Renal cortex interstitium (tissue), 15 donors: ENCODE measurements at places on chromosomes 4 and X. TPM values are rescaled to one million over a fixed set of nuclear protein-coding genes. Genes with fewer than 3 reads are reported as not detected.

DNA sequence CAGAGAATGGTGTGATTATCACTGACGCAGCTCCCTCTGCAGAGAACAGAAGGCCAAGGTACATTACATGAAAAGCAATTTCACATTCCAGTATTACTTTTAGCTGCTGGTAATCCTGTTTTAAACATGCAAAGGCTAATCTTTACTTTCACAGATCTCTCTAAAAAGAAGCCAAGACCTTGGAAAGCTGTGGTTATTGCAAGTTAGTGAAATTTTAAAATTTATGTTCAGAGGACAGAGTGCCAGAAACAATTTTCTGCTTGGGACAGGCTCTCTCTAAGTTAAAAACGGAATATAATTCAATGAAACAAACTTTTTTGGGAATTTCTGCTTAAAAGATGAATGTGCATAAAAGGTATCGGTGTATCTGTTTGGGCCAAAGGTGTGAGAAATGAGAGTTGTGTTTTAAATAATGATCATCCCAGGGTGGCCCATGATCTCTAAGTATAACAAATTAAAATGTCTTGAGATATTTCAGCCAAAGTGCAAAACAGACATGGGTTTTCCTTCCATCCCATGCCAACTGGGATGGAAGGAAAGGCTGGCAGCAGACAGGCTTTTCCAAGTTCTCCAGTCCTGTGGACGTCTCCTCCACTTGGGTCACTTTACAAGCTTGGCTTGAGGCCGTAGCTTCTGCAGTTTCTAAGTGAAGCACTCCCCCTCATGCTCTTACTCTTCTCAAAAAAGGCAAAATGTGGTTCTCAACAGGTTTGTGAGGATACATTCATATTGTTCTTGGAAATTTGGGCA, 118.0 kb downstream of the DRD5 start:
- DNase-seq: no peak

GRCh38 chr4:31307029-31307428, 586.9 kb downstream of the PCDH7 start:
- DNase-seq: no peak

DNA sequence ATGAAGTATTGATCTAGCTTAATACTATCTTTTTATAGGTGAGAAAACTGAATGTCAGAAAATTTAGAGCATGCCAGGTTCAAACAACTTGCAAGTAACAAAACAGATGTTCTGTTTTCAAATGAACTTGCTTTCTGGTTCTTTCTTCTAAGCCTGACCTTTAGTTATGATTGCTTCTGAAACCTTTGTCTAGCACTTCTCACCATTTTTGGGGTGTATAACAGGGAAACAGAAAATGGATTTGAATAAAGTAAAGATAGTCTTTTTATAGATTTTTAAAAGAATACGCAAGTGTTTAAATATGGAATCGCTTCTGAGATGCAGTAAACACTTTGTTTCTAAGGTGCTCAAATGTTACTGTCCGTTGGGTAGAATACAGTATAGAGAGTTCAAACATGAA, 687.2 kb upstream of the CPEB2 start:
- DNase-seq: no peak

- DNase-seq: no peak
Observed at GRCh38 chrX:110178179-110178865, 139.6 kb downstream of the AMMECR1 start.

JCHAIN gene
- polyA plus RNA-seq: 1.2 TPM

DNA sequence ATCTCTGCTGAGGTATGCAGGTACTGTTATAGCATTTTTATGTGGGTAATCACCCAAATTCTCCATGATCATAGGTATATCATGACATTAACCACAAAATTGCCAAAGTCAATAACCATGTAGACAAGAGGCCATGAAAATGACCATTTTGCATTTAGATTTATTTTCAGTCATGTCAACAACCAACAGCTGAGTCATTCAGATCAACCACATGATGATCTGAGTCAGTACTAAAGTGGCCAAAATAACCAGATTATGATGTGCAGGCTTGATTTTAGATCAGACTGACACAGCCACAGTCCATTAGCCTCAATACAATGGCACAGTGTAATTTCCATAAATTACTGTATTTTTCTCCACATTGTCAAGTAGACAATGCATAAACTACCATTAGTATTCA, 240.5 kb downstream of the GRIA3 start:
- no peak for DNase-seq

GRCh38 chrX:78573630-78574029, 85.5 kb downstream of the RTL3 start:
- DNase-seq: no peak

- no peak for DNase-seq
Observed at GRCh38 chrX:108332281-108332680, 105.9 kb downstream of the COL4A6 start.

ERCC6L gene
- 4.9 TPM for polyA plus RNA-seq

DNA sequence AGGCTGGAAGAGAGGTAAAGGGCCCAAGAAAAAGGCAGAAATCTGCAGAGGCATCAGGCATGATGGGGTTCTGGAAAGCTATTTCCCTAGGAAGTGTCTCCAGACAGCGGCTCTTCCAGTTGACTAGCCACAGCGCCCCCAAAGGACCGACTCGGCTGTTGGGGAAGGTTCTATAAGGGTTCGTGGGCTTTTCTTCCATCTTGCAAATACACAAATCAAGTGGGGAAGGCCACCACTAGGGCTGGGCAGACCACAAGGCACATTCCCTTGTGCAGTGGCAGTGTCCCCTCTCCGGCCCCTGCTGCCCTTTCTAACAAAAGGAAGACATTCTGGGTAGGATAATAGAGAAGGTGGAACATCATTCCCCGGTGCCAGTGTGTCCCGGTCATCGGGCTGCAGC, 18.2 kb downstream of the BCOR start:
- DNase-seq: no peak

SRPX2 gene
- polyA plus RNA-seq: 14.3 TPM

DDX53 gene
- not detected for polyA plus RNA-seq

DNA sequence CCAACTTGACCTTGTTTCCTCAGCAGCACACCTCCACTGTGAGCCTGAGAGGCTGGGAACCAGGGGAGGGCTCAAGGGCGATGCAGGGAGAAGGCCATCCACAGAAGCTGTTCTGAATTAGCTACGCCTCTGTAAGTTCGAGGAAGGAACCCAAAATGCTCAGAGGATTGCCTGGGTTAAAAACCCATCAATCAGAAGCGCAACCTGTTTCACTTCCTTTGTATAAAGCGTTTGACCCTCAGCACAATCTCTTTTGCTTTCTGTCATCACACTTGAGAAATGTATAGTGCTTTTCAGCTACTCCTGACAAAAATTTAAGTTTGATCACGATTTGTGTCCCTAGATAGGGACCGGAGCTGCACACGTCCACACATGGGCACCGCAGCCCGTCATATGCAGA, 48.0 kb upstream of the MAP3K15 start:
- no peak for DNase-seq

- no peak for DNase-seq
Observed at GRCh38 chr4:16116493-16116990, 32.7 kb upstream of the PROM1 start.

DNA sequence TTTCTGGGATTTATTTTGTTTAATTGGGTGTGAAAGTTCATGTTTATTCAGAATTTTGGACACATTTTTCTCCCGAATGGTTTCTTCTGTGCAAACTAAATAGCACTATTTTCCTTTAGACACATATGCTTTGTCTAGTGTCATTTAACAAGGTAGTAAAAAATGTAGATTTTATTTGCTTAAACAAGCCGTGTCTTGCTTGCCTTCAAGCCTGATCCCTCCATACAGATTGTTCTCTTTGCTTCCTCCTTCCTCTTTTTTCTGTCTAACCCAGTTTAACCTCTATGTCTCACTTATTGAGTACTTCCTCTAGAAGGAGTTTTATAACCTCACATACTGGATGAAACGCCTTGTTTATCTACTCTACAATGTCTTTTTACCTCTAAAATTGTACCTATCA, 211.8 kb downstream of the NPFFR2 start:
- DNase-seq: no peak

DNA sequence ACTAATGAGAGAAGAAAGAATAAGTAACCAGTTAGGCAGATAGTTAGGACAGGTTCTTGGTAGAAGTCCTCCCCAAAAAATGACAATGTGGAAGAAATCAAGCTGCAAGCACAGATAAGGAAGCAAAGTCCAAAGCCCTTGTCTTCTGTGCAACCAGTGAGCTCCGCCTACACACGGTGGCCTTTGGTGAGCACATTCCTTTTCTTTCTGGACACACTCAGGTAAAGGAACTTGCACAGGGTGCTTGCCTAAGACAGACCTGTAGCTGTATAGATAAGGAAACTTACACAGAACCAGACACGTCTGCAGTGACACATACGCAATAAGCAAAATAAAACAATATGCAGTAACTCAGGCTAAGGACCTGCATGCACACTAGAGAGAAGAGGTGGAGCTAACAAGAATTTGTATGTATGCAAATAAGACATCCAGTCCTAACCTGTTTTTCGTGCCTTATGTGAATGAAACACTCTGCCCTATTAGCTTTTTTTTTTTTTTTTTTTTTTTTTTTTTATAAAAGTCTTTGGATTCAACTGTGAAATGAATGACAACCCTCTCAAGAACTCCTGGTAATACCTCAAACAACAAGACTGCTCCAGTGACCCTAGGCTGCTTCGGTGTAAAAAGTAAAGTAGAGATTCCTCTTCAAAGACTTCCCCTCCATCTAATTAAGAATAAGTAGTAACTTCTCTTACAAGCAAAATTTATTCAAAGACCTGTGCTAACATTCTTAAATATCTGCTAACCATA, 48.8 kb downstream of the UGT2B10 start:
- DNase-seq: no peak

DNA sequence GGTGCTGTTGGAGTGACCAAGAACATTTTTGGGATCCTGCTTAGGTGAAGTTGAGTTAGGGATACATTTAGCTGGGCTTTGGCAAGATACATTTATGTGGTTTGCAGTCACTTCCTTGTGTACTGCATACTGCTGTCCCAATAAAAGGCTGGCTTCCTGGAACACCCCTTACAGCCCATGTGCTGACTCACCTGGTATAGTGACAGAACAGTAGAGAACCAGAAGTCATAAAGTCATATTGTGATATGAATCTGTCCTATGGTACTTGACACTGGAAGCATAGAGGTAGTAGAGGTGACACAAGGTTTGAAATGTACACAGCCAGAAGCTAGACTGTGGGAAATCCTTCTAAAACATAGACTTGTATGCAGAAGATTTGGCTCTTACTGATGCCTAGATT, 55.3 kb upstream of the SLC25A43 start:
- no peak for DNase-seq

- no peak for DNase-seq
Observed at GRCh38 chr4:157004279-157005161, 32.9 kb upstream of the PDGFC start.

GRCh38 chrX:15441464-15441863, 51.7 kb downstream of the PIR start:
- no peak for DNase-seq

CLDN34 gene
- polyA plus RNA-seq: 0.15 TPM

GRCh38 chr4:53576071-53576617, 15.1 kb downstream of the LNX1 start:
- no peak for DNase-seq

CYP2U1 gene
- 5.6 TPM for polyA plus RNA-seq
